Hematopoietic multipotent progenitor cell treated with erythropoietin and hydrocortisone succinate and interleukin-3 and kit ligand, for 17 days (in vitro differentiated cells): ENCODE measurements at places on chromosomes 1 and 21.

DNA sequence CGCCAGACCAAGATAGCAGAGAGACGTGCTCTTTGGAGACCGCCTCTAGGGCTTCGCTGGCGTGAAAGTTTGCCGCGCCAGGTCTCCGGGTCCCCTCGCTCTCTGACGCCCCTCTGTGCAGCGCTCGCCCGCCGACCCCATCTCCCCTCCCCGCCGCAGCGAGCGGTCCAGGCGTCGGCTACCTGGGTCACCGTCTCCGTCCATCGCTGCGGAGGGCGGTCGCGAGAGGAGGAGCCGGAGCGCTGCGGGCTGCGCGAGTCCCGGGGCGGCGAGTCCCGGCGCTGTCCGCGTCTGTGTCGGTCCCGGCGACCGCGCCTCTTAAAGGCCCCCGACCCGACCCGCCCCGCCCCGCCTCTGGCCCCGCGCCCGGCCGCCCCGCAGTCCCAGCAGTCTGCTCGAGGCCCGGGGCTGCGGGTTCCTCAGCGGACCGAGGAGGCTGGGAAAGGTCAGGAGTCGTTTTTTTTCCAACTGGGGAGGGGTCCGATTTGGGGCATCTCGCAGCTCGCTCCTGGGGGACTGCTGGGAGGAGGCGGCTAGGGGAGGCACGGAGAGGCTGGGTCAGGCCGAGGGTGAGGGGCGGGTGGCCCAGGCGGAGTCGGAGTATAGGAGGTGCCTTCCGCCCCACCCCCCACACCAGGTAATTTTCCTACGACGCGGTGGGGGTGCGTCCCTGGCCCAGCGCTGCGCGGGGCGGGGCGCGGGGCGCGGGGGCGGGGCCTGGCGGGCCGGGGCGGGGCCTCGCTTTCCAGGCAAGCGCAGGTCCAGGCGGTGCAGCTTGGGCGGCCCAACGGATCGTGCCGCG is at the start of the genes FBXO2 and FBXO44:
Gene FBXO2 (minus strand): TSS at position 293 of the 802 bp plus-strand sequence. CDS start 89 bp downstream, at position 204.
Gene FBXO44 (plus strand): TSS at position 741 of the 802 bp plus-strand sequence. CDS start 959 bp downstream, outside the sequence.
- no peak for DNase-seq

DNA sequence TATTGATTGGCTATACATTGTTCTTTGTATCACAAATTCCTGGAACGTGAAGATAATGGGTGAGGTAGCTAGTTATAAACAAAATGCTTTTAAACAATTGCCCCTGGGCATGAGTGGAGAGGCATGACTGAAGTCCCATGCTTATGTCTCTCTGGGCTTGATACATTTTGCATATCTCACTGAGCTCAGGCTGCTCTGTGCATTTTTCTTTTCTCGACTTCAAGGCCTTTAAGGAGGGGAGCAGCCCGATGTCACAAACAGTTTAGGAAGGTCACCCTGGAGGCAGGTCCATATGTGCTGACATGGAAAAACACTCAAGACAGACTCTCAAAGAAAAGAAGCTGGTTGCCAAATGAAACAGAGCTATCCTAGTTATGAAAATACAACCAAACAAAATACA is 80.1 kb upstream of the PUM1 start:
- DNase-seq: no peak

- DNase-seq: no peak
Observed at GRCh38 chr1:8435569-8436071, 117.7 kb downstream of the SLC45A1 start.

GRCh38 chr1:102120910-102121309 is 124.2 kb upstream of the OLFM3 start:
- DNase-seq: no peak

DNA sequence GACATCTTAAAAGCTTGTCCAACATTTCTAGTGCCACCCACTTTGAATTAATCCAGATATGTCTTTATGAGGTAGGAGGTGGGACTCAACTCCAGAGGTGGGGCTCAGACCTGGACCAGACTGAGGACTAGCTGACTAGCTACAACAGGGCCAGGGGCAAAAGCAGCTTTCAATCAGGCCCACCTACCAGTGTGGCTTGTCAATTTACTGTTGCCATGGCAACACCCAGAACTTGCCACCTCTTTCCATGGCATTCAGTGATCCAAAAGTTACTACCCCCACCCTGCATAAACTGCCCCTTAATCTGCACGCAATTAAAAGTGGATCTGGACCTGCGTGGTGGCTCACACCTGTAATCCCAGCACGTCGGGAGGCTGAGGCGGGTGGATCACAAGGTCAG is 113.2 kb upstream of the KAZN start:
- DNase-seq: no peak

- DNase-seq: no peak
Observed at GRCh38 chr1:92601044-92601443, 114.3 kb upstream of the GFI1 start.

GRCh38 chr1:71502006-71502405 is 421.2 kb upstream of the ZRANB2 start:
- no peak for DNase-seq
